ENCODE measurements at places on chromosomes 7 and 10.

GRCh38 chr7:66815951-66816350 lies 75.4 kb downstream of the RABGEF1 start:
- DNase-seq: no peak

DNA sequence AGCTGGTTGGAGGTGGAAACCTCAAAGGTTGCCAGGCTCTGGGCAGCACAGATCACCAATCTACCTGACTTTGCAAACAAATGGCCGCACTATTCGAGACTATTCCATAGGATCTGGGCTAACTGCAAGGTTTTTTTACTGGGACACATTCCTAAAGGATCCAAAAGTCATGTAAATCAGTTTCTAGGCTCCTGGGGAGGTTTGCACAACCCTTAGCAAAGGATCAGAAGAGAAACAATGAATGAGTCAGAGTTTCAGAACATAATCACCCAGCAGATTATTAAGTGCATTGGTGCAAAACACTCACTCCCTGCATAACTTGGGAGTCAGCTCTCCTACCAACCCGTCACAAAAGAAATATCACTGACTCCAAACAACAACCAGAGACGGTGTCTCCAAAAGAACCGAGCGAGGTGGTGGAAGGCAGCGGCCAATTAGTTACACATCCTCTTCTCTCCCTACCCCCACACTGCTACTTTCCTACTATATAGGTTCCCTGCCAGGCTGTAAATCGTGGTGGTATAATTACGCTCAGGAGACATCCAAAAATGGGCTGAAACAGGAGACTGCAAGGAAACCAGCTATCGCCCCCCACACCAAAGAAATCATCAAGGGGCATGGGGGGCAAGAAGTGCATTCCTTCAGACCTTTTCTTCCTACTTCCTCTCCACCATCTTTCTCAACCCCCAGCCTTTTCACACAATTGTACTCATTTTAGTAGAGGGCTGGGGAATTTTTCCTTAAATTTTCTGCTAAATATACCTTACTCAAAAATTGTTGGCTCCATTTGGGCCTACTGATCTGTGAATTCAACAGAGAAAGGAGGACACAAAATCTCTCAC lies 3.2 kb downstream of the UBE2H start:
- no peak for DNase-seq

- no peak for DNase-seq
Measured at GRCh38 chr7:145692237-145692950, 424.2 kb upstream of the CNTNAP2 start.

GRCh38 chr7:47215049-47215448 lies 366.9 kb downstream of the TNS3 start:
- DNase-seq: no peak

GRCh38 chr7:22066522-22066921 lies 120.8 kb upstream of the CDCA7L start:
- no peak for DNase-seq

- DNase-seq: no peak
Measured at GRCh38 chr7:57821438-57822382, 371.7 kb downstream of the ZNF716 start.

DNA sequence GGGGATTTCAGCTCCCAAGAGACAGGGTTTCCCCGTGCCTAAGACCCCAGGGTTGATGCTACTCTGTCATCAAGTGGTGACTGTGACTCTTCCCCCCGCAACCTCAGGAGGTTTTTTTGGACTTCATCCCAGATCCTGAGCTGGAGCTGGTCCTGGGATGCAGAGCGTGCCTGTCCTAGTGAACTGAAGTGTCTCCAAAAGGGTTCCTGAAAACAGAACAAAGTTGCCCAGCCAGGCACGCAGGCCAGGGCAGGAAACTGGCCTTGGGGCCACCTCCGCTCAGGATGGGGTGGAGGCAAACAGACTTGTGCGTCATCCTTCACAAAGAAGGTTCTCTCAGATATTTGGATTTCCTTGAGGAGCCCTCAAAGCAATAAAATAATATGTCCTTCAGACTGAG lies 118.9 kb downstream of the ITIH5 start:
- DNase-seq: no peak

GRCh38 chr10:63720072-63720537 lies 198.9 kb downstream of the REEP3 start:
- no peak for DNase-seq

DNA sequence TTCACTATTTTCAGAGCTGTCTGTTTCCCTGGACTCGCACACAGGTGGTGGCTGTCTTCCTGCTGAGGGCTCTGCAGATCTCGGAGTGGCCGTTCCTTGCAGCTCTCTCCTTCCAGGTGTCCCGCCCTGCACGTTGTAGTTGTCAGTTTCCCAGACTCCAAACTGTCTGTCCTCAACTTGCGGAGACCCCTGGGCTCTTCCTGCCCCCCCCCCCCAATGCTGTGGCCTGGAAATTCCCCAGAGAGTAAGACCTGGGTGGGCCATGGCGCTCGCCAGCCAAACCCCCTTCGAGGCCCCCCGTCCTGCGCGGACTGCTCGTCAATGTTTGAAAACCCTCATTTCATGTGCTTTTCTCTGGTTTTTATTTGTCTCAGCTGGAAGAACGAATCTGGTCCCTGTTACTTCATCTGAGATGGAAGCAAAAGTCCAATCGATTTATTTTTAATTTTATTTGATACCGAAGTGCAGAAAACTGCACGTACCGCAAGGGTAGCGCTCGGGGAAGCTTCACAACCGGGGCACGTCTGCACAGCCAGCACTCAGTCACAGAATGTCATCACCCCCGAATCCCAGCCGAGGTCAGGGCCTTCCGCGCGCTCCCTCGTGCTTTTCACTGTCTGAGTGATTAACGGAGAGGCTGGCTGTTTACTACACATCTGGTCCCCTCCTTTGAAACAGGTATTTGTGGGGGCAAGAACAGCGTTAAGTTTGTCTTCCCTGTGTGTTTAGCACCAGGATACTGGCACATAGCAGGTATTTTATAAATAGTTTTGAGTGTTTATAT lies 46.4 kb upstream of the NKX6-2 start:
- DNase-seq: no peak

- DNase-seq: no peak
Measured at GRCh38 chr10:117993166-117993565, 53.6 kb downstream of the RAB11FIP2 start.

- no peak for DNase-seq
Measured at GRCh38 chr7:94838717-94839116, 68.7 kb upstream of the PPP1R9A start.

GRCh38 chr10:124999433-125000365 lies 57.8 kb downstream of the ZRANB1 start:
- DNase-seq: no peak

DNA sequence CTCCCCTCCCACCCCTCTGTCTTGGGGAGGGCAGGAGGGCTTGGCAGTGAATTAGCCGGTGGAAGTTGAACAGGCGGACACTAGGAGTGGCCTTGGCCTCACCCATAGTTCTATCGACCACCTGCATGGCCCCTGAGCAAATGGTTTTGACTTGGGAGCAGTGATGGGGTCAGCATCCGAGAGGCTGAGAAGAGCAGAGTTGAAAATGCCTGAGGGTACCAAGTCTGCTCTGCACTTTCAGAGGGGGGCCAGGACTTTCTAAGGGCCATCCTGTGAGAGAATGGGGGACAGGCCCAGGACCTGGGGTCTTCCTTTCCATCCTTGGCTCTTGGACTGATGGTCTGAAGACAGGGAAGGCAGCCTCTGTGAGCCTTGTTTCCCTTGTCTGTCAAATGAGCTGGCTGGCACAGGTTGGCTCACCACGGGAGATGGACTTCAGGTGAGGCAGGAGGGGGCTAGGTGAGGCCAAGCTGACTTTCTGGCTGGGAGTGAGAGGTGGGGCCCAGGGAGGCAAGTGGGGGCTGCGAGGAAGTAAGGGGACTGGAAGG lies 29.4 kb downstream of the CDH23 start:
- no peak for DNase-seq

- DNase-seq: no peak
Measured at GRCh38 chr10:23344241-23344841, at the start of gene C10orf67. C10orf67 (minus strand) TSS chr10:23344797; CDS start chr10:23344774, 23 bp downstream.

DNA sequence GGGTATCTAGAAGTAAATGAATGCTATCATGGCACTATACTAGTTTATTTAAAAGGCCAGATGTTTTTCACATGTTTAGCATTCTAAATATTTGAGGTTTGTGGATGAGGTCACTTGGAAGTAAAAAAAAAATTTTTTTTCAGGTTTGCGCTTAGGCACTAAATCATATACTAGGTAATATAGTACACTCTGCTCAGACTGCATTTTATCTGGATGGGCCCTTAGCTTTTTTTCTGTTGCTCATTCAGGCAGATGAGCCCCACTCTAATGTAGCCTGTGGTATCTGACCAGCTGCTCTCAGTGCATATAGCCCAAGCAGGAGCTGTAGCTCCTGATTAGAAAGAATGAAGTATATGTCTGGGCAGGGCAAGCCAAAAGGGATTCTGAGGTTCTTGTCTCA lies 210.1 kb downstream of the AUTS2 start:
- no peak for DNase-seq

- DNase-seq: no peak
Measured at GRCh38 chr10:18601321-18601720, 50.1 kb downstream of the NSUN6 start.

DNA sequence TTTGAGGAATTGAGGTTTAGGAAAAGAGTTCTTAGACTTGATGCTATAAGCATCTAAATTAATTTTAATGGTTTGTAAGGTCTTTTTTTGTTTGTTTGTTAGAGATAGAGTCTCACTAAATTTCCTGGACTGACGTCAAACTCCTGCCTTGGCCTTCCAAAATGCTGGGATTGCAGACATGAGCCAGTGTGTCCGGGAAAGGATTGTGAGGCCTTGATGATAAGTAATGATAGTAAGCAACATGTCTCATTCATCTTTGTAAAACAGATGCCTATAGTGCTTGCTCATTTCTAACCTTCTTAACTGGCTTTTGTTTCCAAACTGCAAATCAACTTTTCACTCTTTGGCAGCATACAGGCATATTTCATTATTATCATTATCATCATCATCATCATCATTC lies 176.0 kb upstream of the KCND2 start:
- no peak for DNase-seq

DNA sequence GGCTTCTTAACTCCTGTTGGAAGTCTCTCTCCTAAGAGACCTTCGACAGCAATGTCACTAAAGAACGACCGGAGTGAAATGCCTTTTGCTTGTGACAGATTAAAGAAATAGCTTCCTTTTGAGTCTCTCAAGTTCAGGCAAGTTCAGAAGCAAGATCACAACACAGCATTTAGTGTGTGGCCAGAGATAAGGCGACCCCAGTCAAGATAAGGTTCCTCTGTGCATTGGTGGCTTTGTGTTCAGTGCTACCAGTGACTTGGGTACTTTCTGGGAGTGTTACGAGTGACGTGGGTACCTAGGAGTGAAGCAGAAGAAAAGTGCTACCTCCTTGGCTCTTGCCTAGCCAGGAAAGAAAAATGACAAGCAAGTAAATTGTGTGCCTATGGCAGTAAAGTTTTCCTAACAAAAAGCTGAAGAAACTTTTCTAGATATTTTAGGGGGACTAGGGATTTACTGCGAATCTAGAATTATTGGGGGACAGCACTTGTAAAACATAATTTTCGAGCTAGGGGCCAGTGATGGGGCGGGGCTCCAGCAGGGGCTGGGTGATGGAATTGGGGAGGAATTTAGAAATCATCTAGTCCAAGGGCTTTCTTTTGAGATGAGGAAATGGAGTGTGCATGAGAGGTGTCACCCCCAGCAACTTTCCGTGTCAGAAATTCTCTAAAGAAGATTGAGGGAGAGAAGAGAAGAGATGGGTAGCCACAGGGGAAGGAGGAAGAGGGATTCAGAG lies 191.9 kb upstream of the LYZL2 start:
- DNase-seq: no peak

GRCh38 chr10:45514291-45515270 lies 140.6 kb downstream of the ALOX5 start:
- DNase-seq: no peak

DNA sequence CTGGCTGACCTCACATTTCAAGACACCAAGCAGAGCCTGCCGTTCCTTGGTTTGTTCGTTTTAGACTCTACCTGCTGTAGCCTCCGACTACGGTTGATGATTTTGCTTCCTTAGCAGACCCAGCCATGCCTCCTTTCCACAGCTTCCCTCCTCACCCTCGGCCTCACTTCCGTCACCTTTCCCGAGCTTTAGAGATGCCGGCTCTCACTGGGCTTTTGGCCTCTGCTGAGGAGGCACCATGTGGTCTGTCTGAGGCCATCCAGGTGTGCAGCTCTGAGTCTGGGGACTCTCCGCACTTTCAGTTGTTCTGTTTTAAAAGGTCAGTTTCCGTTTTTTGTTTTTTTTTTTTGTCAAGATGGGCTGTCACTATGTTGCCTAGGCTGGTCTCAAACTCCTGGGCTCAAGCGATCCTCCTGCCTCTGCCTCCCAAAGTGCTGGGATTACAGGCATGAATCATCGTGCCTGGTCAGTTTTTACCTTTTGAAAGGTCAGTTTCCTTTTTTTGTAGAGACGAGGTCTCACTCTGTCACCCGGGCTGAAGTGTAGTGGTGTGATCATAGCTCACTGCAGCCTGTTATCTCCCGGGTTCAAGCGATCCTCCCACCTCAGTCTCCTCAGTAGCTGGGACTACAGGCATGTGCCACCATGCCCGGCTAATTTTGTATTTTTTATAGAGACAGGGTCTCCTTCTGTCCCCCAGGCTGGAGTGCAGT lies 11.7 kb downstream of the ORAI2 start:
- DNase-seq: no peak

GRCh38 chr7:90669492-90669891 lies 73.4 kb downstream of the CDK14 start:
- no peak for DNase-seq

GRCh38 chr10:105025092-105025491 lies 384.0 kb downstream of the SORCS3 start:
- DNase-seq: no peak

DNA sequence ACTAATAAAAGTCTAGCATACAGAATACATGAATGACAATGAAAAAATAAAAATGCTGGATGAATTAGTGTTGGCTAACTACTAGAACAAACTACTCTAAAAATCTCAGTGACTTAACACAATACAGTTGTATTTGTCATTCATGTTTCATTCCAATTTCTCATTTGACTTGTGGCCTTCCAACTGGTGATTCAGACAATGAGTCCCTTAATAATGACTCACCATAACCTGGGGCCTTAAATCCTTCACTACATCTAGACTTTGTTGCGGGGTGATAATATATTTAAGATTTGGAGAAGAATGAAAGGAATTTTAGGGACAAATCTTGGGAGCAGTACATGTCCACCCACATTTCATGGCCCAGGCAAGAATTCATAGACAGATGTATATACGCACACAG lies 90.5 kb upstream of the POM121L12 start:
- no peak for DNase-seq

GRCh38 chr7:97001656-97002554 lies 3.4 kb upstream of the DLX6 start:
- no peak for DNase-seq

GRCh38 chr7:77188731-77189437 lies 10.7 kb downstream of the FGL2 start:
- peak; percentile 31 for DNase-seq

DNA sequence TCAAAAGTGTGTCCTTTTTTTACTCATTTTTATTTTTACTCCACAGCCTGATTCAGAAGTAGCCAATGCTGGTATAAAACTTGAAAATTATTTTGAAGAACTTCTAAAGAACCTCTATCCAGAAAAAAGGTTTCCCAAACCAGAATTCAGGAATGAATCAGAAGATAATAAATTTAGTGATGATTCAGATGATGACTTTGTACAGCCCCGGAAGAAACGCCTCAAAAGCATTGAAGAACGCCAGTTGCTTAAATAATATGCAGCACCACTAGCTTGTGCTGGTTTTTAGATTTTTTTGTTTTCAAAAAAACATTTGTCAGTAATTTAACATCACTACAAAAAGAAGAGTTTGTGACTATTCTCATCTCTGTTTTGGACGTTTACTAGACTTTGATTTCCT lies 116.5 kb downstream of the SVOPL start:
- no peak for DNase-seq

All from SIG-M5 (cell line).